ENCODE measurements at places on chromosomes 7 and 10.

GRCh38 chr10:7541137-7542087 is 125.4 kb downstream of the ITIH5 start:
- DNase-seq: no peak

DNA sequence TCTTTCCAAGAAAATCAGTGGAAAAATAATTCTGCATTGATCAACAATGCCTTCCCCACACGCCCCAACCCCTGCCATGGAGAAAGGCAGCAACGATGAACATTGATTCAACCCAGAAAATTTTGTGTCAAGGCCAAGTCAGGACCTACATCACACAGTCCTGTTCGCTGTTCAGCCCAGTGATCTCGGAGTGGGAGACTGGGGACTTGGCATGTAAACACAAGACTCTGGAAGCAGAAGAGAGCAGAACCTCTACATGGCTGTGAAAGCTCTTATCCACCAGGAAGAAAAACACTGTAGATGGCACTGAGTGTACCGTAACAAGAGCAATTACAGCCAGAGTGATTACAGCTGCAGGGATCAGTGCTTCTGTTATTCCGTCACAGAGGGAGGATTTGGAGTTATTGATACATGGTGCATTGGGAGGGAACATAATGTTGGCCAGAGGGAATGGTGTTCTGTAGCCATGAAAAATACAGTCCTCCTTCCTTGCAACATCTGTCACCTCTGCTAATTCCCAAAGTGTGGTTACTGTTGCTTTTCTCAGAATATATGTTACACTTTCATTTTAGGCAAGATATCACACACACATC is 136.6 kb downstream of the IQUB start:
- DNase-seq: no peak

DNA sequence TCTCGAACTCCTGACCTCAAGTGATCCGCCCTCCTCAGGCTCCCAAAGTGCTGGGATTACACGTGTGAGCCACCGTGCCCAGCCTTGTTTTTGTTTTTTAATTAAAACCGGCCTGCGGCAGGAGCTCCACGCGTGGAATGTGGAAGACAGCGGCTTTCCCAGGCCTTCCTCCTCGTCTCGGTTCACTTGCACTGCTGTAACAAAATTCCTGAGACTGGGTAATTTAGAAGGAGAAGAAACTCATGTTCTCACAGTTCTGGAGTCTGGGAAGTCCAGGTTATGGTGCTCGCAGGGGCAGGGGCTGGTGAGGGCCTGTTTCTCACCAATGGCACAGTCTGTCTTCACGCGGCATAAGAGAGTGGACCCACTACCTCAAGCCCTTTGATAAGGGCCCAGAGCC is 14.4 kb upstream of the CRYGN start:
- peak; percentile 19 for DNase-seq

DNA sequence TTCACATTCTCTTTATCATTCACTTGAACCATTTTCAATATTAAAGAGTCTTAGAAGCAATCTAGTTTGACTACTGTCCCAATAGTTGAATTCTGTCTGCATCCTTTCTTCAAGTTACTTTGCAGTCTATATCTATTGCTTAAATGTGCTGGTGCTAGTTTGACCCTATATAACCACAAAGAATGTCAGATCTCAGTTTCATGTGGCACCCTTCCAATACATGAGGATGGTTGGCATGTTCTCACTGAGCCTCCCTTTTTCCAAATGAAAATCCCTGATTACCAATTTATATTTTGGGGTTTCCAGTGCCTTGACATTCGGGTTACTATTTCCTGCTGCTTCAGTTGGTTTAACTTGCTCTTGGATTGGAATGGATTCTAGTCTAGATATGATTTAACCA is 292.7 kb downstream of the EXOC4 start:
- DNase-seq: no peak

DNA sequence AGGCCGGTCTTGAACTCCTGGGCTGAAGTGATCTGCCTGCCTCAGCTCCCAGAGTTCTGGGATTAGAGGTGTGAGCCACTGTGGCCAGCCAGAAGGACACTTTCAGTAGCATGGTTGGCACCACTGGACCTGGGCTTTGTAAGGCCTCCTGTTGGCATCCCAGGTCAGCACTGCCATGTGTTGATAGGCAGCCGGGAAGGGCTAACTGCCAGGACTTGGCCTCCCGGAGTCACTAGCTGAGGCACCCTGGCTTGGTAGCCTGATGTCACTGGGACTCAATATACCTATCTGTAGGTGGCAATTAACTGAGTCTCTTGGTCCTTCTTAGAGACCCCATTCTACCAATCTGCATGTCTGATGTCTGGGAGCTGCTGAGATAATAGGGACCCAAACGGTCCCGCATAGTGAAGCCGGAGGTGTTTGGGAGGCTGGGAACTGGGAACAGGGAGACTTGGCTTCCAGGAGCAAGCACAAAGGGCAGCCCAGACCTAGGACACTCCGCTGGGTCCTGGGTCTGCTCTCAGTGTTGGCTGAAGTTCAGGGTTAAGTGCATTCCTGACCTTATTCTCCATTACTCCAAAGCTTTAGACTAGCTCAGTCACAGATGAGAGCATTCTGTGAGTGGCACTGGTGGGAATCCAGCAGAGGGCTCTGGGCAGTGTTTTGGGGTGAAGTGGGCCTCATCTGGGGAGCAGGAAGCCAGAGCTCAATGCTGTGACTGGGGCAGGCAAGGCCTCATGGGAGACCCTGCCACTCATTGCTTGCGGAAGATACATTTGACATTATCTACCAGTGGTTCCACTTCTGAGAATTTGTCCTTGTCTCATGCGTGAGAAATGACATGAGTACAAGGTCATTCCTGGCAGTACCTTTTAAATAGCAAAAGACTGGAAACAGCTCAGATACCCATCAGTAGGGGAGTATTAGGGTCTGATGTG is 2.7 kb downstream of the LHPP start:
- DNase-seq: no peak

DNA sequence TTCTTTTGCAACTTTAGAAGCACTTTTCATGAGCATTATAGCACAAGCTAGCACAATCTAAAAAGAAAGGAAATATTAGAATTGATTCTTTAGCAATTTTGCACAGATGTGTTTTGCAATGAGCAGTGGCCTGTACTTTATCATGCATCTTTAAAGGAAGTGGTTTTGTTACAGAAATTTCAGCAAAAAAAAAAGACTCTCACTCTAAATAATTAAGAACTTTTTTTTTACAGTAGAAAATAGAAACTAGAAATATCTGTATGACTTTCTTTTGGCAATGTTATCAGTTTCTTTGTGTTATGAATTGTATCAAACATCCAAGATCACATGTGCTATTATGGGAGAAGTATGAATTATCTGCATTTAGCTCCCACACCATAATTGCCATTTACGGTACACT is 195.7 kb upstream of the KLF6 start:
- no peak for DNase-seq

DNA sequence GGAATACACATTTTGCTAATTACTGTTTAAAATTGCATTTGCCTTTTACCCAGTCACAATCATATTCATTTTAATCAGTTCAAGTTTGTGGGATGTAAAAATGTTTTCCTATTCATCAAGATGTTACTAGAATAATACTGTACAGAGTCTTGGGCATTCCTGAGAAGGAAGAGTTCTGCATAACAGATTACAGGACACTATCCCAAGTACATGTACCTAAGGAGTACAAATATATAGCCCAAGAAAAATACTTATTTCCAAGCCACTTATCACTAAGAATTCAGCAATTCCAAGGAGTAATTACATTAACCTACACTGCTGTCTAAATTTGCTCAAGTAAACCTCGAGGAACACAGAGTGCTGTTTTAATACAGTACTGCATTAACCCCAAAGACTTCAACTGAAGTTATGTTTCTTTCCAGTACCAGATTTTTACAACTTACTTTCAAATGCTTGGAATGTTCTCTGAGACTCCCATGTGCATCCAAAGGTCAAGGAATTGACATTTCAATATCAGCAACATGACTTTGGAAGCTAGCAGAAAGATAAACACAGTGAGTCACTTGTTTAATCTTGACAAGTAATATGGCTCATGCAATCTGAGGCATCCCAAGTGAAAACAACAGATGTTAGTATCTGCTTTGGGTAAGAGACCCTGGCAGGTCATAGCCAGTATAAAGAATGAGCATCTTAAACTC is 125.4 kb upstream of the BET1 start:
- no peak for DNase-seq

- no peak for DNase-seq
These were observed 18.5 kb upstream of the ANTXRL start for GRCh38 chr10:46268076-46268881.

DNA sequence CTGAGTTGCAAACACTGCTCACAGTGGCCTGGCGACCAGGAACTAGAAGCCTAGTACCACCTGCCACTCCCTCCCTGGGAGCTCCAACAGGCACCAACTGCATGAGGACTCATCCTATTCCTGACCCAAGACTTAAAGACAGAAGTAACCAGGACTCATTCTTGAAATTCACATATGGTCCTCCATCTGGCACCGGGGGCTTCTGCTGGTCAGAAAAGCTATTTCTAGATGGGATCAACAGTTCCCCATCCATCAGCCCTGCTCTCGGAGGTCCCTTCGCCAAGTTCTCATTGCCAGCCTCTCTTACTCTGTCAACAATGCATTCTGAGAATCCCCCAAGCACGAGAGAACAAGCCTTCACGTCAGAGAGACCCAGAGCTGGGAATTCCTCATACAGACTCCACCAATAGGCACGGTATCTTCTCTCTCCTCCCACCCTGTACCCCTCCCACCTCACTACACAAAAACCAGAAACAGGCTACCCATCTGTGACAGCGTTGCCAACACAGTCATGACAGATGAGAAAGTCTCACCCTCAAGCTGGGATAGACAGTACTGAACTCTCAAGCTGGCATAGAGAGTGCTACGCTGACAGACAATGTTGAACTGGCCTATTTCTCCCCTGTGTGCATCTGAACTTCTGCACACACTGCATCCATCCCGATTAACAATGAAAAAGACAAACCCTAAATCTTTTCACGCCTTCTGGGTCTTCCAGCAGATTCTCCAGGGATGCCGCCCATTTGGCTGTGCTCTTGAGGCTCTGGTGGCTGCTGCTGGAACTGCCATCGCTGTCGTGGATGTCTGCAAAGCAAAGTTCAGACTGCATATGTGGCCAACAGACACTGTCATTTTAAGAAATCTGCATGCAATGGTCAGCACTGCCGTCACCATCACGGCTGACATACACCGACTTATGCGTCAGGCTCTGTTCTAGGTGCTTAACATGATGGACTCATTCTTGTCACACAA is 15.6 kb downstream of the RGS10 start:
- no peak for DNase-seq

DNA sequence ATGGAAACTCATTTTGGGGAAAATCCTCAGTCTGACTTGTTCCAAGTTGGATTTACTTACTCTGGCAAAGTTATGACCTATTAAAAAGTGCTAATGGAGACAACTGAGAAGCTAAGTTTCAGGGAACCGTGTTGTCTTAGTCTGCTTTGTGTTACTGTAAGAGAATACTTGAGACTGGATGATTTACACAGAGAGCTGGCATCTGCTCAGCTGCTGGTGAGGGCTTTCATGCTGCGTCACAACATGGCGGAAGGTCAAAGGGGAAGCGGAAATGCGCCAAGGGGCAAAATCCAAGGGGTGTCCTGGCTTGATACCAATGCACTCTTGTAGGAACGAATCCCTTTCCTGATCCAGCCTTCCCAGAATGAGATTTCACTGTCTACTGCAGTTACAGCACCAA is 46.4 kb downstream of the MTURN start:
- no peak for DNase-seq

- DNase-seq: peak; percentile 77
These were observed at the start of gene TCTN3 for GRCh38 chr10:95693668-95694534. Gene TCTN3, minus strand, starts transcription at chr10:95693927. Its CDS starts 28 bp downstream, at chr10:95693899.

DNA sequence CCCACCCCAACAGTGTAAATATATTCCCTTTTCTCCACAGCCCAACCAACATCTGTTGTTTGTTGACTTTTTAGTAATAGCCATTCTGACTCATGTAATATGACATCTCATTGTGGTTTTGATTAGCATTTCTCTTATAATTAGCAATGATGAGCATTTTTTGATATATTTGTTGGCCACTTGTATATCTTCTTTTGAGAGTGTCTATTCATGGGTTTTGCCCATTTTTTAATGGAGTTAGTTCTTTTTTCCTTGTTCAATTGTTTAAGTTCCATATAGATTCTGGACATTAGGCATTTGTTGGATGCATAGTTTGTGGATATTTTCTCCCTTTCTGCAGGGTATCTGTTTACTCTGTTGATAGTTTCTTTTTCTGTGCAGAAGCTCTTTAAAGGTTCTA is 340.1 kb downstream of the NXPH1 start:
- DNase-seq: no peak

DNA sequence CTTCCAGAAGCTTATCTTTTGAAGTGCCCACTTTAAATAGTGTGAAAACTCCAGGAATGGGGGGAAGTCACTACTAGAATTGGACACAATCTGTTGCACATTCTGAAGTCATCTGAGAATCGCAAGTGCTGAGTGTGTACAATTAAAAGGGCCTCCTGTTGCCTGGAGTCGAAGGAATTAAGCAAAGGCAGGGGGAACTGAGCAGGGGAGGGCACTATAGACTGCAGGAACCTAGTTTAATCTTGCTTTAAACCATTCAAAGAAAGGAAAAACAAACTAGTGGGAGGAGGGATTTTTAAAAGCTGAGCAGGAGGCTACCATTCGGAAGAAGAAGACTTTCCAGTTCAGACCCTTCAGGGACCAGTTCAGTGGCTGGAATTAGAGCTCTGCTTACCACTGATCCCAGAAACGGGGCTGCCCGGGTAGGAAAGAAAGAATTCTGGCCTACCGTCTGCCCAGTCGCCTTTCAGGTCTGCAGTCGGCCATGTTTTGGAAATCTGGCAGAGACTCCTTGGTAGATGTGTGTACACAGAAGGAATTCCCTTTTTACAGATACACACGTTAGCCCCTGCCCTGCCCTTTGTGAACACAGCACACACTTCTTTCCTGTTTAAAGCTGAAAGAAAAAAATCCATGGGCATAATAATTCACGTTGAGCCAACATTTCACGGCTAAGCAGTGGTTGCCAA is 610.6 kb upstream of the FOXK1 start:
- no peak for DNase-seq

DNA sequence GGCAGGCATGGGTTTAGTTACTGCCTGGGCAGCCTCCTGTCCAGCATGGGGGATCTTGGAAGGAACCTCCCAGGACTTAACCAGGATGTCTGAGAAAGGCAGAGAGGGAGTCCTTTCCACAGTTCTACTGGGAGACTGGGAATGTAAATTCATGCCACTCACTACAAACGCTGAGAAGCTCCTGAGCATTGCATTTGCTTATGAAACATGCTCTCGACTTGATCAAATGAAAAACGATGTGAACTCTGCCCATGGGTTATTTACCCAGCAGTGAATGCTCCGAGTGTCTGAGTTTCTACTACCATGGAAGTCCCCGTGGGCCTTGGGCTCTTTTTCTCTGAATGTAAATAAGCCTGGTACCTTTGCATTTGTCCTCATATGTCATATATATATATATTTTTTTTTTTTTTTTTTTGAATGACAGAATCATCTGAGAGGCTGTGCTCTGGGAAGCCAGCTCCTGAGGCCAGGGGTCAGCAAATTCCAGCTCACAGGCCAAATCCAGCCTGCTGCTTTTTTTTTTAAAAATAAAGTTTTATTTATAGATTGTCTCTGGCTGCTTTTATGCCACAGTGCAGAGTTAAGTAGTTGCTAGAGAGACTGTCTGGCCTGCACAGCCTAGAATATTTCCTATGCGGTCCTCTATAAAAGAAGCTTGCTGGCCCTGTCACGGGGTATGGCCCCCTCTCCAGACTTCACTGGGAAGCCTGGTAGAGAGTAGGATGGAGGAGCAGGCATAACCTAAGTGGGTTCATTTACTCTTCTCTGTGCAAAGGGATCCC is 21.4 kb upstream of the RAPGEF5 start:
- DNase-seq: no peak

- DNase-seq: no peak
These were observed 1.7 kb downstream of the CXCL12 start for GRCh38 chr10:44382981-44383748.

Measured in omental fat pad (tissue), 4 donors.